CD4-positive, alpha-beta T cell treated with Interleukin-21 for 1 hour (primary cell): ENCODE measurements at places on chromosomes 4 and X.

DNA sequence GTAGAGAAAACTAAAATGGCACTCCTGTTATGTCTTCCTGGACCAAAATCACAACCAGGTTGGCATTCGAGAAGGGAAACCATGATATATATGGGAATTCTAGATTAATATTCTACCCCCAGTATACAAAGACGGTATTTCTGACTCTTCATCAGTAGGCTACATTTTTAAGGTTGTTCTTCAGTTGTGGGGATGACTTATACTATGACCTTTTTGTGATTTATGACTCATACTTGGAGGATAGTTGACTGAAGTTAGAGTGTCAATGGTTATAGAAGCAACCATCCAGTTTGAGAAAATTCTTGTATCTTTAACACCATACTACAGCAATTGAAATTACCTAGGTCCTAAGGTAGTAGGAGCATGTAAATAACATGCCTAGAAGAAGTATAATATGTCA, 49.8 kb upstream of the CYSLTR1 start:
- DNase-seq: no peak

- DNase-seq: no peak
These were observed 8.6 kb upstream of the ARHGAP10 start for GRCh38 chr4:147723326-147723725.

DNA sequence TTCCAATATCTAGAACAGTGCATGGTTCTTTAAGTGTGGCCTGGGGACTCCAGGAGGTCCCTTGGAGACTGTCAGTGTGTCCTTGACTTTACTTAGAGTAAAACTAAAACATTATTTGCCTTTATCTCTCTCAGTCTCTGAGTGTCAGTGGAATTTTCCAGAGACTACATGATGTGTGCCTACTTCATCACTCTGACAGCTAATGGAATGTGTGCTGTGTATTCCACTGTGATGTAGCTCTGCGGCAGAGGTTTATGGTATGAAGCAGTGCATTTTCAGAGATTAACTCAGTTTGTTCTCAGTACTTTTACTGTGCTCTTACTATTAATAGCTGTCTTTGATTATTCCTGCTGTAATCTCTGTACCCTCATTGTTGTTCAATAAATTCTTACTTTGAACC, 85.6 kb downstream of the MANBA start:
- DNase-seq: no peak

DNA sequence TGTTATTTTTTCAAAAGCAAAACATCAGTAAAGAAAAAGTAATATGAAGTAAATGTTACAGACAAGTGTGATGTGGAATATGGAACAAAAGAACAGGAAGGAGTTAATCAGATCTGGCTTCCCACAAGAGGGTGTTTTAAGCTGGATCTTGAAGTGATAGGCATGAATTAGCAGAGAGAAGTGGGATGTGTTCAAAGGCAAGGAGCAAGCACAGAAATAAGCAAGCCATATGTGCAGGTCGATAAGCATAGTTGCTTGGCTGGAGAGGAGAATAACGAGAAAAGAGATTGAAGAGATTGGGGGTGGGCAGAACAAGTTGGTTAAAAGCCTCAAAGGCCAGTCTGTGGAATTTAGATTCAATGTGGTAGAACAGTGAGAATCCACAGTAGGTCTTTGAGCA, 60.9 kb upstream of the PRPS1 start:
- no peak for DNase-seq

DNA sequence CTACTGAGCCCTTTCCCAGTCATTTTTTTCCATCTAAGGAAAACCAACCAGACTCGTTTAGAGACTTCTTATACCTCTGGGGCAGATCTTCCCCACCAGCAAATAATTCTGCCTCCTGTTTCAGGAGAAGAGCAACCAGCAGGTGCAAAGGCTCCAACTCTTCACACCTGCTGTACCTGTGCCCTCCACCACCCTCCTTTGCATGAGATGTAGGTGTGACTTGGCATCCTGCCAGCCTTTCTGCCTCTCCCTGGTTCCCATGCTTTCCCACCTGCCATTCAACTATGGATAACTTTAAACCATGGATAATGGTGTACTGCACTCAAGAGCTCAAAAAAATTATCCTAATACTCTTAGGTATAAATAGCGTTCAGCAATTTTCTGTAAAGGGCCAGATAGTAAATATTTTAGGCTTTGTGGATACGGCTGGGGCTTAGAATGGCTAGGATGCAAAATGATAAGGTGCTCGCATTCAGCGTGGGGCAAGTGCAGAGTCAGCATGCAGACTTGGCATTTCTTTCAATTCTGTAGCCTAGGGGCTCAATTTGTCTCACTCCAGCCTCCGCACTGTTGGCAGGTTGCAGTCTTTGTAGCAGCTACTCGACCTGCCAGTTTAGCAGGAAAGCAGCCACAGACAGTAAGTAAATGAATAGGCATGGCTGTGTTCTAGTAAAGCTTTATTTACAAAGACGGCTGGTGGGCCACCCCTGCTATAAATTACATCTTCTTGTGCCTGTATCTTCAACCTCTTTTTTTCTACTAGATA, 79.8 kb downstream of the HCCS start:
- no peak for DNase-seq

DNA sequence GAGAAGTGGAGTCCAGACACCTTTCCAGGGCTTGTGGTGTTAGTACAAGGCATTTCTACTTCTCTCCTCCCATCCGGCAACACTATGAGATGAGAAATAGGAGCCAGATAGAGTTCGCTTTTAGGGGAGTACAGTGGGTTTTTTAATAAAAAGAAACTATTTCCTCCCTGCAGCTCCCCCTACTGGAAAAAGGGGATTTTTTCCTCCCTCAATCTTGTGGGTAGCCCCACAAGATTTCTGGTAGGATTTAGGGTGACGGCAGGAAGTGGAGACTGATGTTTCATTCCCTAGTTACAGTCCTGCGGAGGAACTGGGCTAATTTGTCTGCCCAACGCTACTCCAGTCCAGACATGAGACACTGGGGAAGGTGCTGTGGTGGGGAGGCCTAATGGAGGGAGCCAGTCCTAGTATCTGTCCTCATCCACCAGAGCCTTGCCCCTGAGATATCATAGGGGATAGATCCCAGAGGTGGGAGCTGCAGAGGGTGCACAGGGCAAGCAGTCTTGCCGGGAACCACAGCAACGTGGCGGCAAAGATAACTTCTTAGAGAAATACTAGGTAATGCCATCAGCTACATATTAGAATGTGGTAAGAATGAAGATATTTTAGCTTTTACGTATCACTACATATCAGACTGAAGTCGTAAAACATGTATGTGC, 45.5 kb upstream of the PRKG2 start:
- DNase-seq: no peak
